NCI-H1436 treated with DMSO at 0.1 percent for 48 hours (cell line): ENCODE measurements at places on chromosomes 1 and 21.

DNA sequence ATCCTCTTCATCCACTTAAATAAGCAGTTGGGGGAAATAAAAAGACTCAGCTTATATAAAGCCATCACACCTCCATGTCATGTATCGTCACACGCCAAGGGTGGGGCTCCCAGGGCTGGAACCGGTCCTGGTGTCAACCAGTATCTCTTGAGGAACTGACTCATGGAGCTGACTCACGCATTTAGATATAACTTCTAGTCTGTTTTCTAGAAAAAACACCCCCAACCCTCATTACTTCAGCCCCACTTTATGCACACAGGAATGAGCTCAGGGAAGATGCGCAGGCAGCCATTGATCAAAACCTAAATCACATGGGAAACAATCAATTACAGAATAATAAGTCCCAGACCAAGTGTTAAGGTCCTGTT lies 6.9 kb upstream of the IL22RA1 start:
- no peak for DNase-seq

- no peak for DNase-seq
Measured at GRCh38 chr1:219247441-219247840, 73.8 kb downstream of the LYPLAL1 start.

DNA sequence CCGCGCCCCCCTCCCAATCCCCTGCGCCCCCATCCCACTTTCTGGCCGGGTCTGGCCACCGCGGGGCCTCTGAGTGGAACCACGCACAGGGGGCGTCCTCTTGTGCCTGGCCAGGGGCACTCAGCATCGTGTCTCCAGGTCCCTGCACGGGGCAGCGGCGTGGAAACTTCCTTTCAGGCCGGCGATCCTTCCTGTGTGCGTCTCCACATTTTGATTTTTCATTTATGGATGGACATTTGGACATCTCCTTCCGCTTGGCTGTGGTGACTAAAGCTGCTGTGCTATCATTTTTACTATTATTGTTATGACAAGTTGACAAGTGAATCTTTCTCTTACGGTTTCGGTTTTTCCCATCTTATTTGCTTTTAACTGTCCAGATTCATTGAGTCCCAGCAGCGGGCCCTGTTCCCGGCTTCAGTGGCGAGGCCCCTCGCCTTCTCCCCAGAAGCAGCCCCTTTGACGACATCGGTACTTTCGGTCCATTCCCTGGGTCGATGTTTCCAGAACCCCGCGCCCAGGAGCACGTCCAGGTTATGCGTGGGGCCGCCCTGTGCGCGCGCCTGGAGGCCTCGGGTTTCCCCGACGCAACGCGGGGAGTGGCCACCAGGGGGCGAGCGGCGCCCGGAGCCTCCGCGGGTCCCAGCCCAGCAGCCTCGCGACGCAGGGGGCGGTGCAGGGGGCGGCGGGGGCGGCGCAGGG lies 12.4 kb upstream of the SLC19A1 start:
- no peak for DNase-seq

DNA sequence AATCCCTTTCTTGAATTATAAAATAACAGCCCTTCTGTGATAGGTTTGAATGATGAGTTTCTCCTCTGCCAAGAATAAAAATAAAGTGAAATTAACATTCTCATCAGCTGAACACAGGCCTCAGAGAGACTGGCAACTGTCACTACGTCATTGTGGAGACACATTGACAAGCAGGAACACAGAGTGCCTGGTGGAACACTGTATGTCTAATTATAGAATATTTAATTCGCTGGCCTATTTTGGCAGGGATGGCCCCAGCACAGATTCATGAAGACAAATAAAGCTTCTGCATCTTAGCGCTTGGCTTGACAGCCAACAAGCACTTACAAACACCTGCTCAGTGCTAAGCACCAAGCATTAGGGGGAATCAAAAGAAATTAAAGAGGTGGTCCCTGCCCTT lies 52.0 kb upstream of the SMYD2 start:
- DNase-seq: peak; percentile 74

GRCh38 chr1:54325284-54325683 lies 80.9 kb downstream of the SSBP3 start:
- no peak for DNase-seq

DNA sequence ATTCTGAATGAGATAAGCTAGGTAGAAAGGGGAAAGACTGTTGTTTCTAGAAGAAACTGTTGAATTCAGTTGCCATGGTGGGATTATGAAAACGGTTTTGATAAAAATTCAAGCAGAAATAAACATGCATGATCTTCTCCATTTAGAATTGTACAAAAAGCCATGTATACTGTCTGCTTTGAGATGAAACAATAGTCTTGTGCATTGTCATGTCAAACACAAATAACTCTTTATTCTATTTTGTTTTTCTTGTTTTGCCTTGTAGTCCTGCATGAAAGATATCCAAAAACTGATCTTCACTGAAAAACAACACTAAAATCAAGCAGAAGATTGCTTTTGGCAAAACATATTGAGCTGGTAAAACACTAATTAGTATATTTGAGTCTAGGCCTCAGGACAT lies 659.9 kb downstream of the LTN1 start:
- no peak for DNase-seq

GRCh38 chr1:32865639-32866405 lies 4.9 kb downstream of the FNDC5 start:
- no peak for DNase-seq

- DNase-seq: no peak
Measured at GRCh38 chr1:3981746-3982505, 81.9 kb upstream of the C1orf174 start.

GRCh38 chr1:212852105-212852688 lies 4.7 kb upstream of the SPATA45 start:
- no peak for DNase-seq

DNA sequence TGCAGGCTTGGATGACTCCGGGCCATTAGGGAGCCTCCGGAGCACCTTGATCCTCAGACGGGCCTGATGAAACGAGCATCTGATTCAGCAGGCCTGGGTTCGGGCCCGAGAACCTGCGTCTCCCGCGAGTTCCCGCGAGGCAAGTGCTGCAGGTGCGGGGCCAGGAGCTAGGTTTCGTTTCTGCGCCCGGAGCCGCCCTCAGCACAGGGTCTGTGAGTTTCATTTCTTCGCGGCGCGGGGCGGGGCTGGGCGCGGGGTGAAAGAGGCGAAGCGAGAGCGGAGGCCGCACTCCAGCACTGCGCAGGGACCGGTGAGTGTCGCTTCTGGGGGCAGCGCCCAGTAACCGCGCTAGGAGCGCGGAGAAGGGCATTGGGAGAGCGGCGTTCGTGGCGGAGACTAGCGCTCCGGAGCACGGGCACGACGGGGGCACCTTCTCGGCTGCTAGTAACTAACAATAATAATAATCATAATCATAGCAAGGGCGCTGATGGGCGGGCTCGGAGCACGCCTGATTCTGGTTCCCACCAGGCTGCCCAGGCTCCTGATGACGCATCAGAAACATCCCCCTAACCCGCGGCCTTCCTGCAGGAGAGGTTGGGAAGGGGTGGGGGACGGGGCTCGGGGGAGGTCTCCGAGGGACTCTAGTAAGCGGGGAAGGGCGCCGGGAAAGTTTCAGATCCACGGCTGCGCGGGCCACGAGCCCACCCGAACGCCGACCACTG lies at the start of gene MX1:
TSS of gene MX1 (plus strand) at position 286 of the 722 bp plus-strand sequence. CDS start 5,832 bp downstream, outside the sequence.
- DNase-seq: no peak

- no peak for DNase-seq
Measured at GRCh38 chr1:94298861-94299260, 61.5 kb upstream of the ARHGAP29 start.

DNA sequence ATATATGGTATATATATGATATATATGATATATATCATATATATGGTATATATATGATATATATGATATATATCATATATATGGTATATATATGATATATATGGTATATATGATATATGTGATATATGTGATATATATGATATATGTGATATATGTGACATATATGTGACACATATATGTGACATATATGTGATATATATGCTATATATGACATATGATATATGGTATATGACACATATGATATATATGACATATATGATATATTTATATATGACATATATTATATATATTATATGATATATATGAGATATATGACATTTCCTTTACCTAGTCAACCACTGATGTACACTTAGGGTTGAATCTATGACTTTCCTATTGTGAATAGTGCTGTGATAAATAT lies 36.1 kb upstream of the EEIG2 start:
- no peak for DNase-seq

DNA sequence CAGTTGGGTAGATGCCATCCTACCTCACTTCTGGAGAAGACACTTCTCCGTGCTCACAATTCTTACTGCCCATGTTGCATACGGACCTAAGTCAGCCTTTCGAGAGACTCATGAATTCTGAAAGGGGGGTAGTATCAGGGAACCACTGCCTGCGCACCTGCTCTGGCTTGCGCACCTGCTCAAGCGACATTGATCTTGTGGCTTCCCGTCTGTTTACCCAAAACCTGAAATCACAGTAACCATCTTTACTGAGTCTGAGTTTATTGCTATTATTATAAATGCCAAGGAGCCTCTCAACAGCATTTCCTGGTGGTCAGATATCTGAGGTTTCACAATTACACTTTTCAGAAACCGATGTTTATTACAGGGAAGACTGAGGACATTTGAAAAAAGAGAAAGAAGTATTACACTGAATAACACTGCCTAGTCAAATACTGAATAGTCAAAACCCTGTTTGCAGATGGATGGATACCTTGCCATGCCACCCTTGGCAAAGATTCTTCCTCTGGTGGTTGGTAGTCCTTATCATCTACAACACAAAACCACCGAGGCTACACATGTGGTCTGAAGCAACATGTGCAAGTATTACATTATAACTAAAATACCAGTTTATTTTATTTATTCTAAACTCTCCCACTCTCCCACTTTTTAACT lies 208.7 kb downstream of the SIPA1L2 start:
- DNase-seq: peak; percentile 31

DNA sequence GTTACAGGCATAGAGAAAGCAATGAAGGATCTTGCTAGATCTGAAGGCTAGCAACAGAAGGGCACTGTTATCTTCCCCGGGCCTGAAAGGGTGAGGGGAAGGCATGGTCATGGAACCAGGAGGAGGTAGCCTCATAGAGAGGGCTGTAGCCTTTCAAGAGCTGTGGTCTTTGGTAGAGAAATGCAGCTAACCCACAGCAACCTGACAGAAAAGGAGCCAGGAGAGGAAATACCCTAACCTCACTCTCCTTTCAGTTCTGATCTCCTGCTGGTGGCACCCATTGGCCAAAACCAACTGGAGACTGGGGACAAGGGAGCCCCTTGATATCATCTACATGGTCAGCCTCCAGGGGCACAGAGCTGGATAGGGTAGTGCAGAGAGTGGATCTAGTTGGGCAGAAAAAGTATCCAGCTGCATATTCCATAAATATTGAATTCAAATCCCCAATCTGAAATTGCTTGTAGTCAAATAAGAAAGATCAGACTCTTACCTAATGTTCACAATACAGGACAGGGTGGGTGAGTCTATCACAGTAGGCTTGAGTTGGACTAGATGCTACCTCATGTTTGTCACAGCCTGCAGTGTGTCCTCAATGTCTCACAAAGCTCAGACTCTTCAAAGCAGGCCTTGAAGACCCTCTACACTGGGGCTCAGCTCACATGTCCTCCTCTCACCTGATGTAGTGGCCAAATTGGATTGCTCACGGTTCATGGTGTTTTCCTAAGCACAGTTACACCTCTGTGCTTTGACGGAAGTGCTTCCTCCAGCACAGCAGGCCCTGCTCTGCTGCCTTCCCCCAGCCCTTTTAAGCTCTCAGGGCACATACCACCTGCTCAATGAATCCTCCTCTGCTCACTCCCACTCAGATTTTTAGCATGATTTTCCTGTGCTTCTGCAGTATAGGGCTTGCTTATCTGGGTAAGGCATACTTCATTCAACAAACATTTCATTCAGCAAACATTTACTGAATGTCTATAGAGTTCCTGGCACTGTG lies 74.1 kb upstream of the JUN start:
- no peak for DNase-seq

DNA sequence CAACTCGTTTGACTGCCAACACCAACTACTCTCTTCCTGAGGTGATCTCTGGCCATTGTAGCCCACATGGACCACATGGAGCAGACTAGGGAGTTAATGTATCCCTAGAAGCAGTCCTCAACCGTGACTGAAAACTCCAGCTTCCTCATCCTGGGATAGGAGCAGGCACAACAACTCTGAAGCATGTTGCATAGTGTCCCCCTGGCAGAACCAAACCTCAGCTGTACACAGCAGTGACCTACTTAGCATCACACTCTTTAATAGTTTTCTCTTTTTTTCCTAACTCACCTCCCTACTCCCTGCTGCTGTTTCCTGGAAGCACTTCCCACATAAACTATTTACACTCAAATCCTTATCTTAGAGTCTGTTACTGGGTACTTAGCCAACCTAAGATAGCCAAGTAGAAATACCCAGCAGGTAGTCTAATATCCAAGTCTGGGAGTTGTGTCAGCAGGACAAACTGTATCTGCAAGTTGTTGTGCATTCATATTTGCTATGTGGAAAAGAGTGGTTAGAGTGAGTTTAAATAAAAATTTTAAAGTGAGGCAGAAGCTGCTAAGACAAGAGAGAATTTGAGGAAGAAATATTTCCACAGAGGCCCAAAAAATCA lies 228.8 kb downstream of the LTN1 start:
- DNase-seq: no peak

DNA sequence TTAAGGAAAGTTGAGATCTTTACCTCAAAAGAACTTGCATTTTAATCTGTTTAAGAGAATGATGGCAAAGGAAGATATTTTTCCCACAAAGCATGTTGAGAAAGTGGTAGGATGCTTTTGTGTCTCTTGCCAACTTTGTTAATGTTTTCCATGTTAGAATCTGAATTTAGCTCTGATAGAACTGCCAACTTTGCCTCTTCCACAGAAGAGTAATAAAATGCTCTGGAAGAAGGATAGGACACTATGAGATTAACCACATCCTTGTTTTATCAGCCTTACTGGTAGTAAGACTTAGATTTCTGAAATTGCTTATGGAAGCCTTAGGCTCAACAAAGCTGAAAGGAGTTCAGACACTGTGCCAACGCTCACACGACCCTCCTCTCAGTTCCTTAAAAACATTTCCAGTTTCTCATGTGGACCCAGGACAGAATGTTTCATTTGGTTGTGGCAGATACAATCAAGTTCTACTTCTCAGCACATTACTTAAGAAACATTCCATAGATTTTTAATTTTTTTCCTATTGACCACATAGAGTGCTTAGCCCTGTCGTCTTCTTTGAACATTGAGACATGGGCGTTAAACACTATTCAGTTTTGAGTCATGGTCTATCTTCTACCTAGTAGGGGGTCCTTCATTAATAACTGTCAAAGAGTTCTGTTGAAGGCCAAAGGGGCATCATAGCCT lies 59.0 kb downstream of the MTR start:
- DNase-seq: no peak
